Activated CD4-positive, alpha-beta T cell treated with anti-CD3 and anti-CD28 coated beads, Interleukin-2, Interleukin-4, amounts not matched to agents 100 ng/mL and 50 ng/mL, durations not matched to agents 16 hours and 8 hours (primary cell): ENCODE measurements at places on chromosomes 1 and 21.

DNA sequence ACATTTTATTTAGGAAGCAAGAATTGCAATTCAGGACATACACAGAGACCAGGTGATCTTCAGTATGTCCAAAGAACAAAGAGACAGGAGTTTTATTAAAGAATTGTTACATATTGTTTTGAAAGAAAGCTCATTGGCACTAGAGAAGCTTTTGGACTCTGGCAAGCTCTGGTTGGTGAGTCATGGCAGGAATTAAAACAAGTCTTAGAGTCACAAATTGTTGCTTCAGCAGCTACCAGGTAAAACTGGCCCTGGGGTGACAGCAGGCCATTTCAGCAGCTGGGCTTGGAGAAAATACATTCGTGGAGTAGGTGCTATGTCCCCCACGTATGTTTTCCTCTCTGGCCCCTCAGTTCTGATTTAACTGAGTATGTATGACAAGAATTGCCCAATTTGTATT, 58.8 kb downstream of the MAP3K21 start:
- no peak for DNase-seq

GRCh38 chr1:65478379-65479026, 58.0 kb downstream of the LEPR start:
- peak; percentile 14 for DNase-seq

GRCh38 chr21:42739061-42739931, 85.9 kb downstream of the PDE9A start:
- no peak for DNase-seq

GRCh38 chr1:218636548-218636947, 291.4 kb downstream of the TGFB2 start:
- no peak for DNase-seq

- DNase-seq: peak; percentile 39
These were observed 30.0 kb upstream of the SGIP1 start for GRCh38 chr1:66503841-66504470.

DNA sequence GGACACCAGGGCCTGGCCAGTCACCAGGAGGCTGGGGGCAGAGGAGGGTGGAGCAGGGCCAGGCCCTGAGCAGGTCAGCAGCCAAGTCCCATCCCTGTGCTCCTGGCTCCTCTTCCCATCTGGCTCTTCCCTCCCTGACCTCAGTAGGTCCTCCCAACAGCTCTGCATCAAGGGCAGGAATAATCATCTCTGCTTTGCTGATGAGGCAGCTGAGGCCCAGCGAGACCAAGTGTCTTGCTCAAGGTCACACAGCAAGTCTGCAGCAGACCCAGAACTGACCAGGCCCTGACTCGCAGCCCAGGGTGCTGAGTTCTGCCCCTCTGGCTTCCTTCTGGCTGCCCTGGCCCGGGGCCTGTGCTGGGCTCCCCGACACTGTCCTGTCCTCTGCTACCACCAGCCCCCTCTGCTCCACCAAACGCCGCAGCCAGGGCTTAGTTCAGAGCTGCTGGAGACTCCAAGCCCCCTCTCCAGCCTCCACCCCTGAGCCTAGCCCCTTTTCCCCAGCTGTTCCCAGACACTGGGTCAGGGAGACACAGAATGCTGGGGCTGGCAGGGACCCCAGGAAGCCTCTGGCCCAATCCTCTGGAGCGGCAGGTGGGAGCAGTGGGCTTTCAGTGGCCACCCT, 224.9 kb downstream of the PTPRU start:
- DNase-seq: no peak

- no peak for DNase-seq
These were observed 120.5 kb upstream of the KLHDC7A start for GRCh38 chr1:18360251-18360650.

- no peak for DNase-seq
These were observed 11.9 kb downstream of the PACC1 start for GRCh38 chr1:212402666-212403321.

- DNase-seq: no peak
These were observed 161.9 kb downstream of the MAGI3 start for GRCh38 chr1:113552244-113552643.

DNA sequence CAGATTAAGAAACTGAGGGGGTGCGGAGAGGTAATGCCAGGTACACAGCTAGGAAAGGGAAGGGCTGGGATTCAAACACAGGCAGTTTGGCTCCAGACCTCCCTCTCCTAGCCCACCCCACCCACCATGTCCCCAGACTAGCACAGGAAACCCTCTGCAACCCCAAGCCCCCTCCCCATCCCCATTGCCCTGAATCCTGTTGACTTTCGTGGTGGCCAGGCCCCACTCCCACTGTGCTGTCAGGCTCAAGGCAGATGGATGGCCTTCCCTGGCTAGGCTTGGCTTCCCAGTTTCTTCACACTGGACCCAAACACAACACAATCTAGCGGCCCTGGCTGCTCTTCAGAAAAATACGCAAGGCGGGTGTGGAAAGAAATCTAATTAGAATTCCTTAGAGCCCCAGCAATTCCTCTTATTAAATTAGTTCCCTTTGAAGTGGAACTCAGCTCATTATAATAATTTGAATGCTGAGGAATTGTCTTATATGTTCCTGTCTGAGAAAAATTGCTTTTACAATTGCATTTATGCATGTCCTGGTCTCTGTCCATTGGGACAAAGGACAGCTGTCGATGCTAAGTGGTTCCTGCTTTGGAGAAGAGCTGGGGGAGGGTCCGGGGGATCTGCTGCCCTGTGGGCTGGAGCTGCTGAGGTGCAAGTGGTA, 97.4 kb downstream of the SYF2 start:
- DNase-seq: no peak

DNA sequence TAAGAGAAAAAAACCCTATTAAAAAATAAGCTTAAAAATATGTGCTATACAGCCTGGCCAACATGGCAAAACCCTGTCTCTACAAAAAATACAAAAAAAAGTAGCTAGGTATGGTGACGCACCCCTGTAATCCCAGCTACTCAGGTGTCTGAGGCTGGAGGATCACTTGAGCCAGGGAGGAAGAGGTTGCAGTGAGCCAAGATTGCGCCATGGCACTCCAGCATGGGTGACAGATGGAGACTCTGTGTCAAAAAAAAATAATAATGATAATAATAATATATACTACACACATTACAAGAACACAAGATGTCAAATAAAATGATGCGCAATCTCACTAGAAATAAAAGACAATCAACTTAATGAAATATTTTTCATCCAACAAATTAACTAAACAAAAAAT, 22.9 kb downstream of the NRDC start:
- no peak for DNase-seq

DNA sequence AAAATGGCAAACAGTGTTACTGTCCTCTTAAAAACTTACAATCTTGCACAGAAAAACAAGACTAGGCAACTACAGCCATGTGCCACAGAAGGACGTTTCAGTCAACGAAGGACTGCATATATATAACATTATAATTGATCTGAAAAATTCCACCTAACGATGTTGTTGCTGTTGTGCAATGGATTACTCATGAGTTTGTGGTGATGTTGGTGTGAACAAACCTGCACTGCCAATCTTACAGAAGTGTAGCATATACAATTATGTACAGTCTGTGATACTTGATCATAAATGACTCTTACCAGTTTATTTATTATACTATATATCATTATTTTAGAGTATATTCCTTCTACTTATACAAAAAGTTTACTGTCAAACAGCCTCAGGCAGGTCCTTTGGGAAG, 6.8 kb upstream of the VAMP4 start:
- DNase-seq: no peak

DNA sequence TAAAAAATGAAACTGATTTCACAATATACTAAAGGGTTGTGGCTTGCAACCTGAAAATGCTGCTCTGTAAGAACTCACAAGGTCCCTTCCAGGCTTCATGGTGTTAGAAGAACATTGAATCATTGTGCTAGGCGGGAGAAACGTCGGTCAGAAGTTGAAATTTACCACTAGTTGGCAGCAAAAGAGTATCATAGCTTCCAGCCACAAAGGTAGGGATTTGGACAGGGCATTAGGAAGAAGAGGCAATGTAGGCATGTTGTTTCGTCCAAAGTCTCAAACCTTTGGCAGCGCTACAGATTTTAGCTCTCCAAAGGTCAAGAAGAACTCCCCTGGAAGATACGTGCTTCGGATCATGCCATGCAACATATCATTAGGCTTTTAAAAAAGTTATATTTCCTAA, 62.5 kb upstream of the ZP4 start:
- no peak for DNase-seq

DNA sequence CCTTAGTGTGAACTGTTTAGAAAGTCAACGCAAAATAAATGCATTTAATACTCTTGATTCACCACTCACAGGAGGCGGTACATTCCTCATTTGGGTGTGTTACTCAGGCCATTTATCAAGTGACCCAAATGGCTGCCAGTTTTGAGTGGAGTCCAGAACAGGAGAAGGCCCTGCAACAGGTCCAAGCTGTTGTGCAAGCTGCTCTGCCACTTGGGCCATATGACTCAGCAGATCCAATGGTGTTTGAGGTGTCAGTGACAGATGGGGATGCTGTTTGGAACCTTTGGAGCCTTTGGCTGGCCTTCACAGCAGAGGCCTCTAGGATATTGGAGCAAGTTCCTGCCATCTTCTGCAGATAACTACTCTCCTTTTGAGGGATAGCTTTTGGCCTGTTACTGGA, 609.2 kb downstream of the KCNT2 start:
- DNase-seq: no peak
